ENCODE measurements at places on chromosomes 1 and 21.

DNA sequence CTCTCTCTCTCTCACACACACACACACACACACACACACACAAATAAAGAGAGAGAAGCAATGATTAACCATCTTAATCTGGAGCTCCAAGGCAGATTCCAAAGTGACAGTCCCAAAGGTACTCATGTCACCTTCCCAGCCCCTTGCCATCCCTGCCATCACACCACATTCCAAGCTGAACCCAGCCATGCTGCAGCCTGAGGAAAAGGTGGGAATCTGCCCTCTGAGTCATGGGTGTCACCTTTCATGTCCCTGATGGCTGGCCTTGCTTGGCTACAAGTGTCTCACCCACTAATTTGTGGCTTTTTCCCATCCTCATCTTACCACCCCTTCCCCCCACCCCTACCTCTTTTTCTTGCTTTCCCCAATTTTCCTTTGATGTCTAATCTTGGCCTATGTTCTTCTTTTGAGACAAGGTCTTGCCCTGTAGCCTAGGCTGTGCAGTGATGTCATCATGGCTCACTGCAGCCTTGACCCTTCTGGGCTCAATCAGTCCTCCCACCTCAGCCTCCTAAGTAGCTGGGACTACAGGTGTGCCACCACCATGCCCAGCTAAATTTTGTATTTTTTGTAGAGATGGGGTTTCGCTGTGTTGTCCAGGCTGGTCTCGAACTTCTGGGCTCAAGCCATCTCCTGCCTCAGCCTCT lies 3.2 kb downstream of the ANXA9 start:
- no peak for DNase-seq

DNA sequence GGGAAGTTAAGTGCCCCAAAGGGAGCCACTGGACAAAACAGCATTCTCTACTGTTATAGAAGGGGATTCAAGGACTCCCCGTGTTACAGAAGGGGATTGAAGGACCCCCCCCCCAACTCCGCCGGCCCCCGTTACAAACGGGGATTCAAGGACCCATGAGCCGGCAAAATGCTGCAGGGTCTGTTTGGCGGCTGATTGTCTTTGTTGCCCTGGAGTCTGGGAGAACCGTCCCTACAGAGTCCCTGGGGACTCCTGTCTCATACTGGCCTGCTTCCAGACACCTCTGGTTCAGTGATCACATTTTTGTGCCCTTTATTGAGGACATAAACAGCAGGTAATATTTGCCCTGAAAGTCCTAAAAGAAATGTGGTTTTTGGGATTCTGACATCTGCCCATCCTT lies 96.4 kb downstream of the SYF2 start:
- no peak for DNase-seq

DNA sequence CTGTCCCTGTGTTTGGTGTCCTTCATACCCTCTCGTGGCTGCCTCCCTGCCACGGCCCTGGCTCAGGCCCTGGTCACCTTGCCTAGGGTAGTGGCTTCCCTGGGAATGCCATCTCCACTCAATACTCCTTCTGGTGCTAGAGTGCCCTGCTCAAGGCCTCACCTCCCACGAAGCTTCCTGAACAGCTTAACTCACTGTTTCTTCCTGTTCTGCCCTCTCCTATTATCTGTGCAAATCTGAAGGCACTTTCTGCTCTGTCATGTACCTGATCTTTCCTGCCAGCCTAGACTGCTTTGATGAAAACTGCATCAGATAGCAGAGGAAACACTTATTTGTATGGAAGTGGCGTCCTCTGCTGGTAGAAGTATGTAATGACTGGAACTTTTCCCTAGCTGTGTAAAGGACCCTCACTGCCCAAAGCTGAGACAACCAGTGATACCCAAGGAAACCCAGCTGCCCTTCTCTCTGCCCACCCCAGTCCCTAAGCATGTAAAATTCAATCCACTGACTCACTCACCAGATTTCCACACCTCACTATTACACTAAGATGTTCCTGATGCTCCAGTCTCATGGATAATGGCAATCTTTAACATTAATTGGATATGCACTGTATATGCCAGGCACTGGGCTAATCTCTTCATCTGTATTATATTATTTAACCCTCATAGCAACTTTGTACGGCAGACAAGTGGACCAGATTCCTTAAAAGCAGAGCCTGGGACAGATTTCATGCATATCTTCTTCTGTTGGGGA lies 36.2 kb upstream of the BTG2 start:
- DNase-seq: no peak

DNA sequence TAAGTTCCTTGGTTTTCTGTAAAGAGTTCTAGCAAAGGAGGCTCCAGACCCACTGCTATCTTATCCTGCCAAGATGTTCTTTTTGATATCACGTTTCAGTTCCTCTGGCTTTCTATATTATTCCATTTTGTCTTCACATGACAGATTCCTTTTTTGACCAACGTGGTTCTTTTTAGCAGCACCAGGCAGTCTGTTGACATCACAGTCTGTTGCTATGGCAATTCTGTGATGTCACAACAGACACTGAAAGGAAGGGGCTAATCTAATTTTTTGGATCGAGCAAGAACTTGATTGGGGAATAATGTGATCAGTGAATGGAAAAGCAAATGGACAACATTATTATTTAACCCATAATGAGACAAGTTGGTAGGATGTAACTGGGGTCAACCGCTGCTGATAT lies 64.5 kb upstream of the GOLT1A start:
- DNase-seq: no peak

DNA sequence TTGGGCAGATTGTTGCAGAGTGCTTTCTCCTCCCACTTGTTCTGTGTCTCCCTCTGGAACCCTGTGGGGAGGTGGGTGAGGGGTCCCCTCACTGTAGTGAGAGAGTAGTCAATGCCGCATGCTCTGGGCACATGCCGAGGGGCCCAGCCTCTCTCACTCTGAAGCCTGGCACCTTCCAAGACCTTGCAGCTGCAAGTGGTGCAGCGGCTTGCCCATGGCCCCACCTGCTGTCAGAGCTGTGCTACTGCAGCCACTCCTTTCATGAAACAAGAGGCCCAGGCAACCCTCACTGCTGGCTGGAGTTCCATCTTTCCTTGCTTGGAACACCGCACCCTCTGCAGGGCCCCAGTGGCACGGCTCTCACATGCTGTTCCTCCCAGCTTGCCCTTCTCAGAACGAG lies 58.4 kb upstream of the COL6A1 start:
- peak; percentile 25 for DNase-seq

- no peak for DNase-seq
Observed at GRCh38 chr1:245105042-245105441, 49.7 kb upstream of the KIF26B start.

DNA sequence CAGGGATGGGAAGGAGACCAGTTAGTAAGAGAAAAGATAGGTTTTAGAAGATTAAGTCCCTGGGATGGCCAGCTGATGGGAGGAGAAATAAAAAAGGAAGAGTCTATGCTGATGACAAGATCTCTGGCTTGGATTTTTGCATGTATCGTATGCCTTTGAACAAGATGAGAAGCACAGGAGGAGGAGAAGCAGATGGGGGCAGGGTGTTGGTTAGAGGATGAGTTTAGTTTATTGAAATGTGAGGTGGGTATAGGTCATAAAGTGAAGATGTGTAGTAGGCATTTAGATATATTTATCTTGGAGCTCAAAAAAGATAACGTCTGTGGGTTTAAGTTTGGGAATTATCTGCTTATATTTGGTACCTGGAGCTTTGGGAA lies 1.4 kb downstream of the TIPRL start:
- no peak for DNase-seq

DNA sequence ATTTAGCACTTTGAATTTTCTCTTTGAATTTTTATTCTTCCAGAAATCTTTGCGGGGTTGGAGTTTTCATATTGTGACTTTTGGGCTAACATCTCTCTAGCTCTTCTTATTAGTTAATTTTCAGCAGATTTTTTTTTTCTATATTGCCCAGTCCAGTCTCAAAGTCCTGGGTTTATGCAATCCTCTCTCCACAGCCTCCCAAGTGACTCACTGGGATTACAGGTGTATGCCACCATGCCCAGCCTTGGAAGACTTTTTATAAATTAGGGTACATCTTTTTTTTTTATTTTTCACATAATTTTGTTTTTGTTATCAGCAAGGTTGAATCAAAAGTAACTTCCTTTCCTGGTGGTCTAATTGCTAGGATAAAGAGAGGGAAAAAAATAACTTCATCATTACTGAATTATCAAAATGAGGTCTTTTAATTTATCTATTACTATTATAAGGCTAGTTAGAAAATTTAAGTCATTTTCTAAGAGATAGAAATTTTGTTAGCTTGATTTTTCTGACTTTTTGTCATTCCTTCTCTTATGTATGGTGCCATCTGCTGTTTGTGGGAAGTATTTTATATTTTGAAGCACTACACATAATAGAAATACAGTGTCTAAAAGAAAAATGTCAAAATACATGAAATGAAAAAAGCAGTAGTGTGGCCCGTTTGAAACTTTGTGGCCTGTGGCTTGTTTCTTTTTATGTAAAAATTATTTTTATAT lies 273.4 kb upstream of the CACYBP start:
- DNase-seq: no peak

DNA sequence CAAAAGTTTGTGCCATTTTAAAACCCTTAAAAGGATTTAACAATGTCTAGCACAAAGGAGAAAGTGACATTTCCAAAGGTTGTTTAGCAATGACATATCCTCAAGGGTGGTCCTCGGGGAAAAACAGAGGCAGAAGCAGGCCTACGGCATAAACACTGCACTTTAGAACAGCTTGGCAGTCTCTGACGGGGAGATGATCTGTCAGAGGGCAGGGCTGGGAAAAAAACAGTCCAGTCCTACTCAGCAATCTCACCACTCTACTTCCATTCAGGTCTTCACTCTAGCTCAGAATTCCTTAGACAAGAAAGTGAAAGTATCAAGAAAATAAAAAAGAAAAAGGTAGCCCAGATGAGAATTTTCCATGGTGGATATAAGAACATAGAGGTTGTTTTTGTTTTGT lies 4.1 kb downstream of the CRYZ start:
- DNase-seq: no peak

- DNase-seq: no peak
Observed at GRCh38 chr1:41322835-41323234, 38.4 kb upstream of the FOXO6 start.

- peak; percentile 32 for DNase-seq
Observed at GRCh38 chr1:234933475-234933874, 195.2 kb downstream of the TOMM20 start.

GRCh38 chr1:11690397-11691301 lies 861 bp upstream of the DRAXIN start:
- no peak for DNase-seq

GRCh38 chr1:54378874-54379554 lies 27.2 kb downstream of the SSBP3 start:
- no peak for DNase-seq

GRCh38 chr1:53376742-53377437 lies 49.0 kb upstream of the LRP8 start:
- DNase-seq: no peak

GRCh38 chr1:178275553-178275952 lies 181.6 kb downstream of the RASAL2 start:
- DNase-seq: no peak

- DNase-seq: no peak
Observed at GRCh38 chr1:7984811-7985210, 23.3 kb downstream of the PARK7 start.

- DNase-seq: no peak
Observed at GRCh38 chr1:231385416-231385748, 36.7 kb downstream of the EGLN1 start.

DNA sequence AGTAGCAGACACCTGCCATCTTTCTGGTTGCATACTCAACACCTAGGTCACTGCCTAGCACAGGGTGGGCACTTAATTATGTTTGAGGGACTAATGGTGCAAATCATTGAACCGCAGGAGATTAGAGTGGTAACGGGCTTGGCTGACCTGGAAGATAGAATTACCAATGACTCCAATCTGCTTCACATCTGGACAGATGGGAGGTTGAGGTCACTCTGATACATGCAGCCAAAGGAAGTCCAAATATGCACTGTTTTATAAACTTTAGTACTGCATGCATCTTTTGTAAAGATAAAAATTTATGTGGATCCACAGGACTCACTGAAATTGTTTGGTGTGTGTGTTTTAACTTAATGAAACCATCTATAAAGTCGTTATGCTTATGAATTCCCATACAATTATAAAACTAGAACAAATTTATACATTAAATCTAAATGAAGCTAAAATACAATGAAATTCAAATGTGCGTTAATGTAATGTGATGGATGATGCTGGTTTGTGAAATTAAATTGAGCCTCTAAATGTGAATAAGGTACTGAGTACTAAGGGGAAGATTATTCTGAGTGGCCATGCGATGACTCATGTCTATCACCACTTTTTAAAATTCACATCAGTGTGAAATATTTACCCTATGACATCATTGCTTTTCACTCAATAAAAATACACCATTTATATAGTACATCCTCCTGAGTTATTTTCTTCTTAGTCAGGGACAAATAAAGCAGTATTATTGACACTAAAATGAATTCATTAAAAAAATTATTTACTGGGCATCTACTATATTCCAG lies 224.7 kb upstream of the FAM78B start:
- no peak for DNase-seq

- no peak for DNase-seq
Observed at GRCh38 chr1:59350521-59350920, 53.6 kb downstream of the FGGY start.

DNA sequence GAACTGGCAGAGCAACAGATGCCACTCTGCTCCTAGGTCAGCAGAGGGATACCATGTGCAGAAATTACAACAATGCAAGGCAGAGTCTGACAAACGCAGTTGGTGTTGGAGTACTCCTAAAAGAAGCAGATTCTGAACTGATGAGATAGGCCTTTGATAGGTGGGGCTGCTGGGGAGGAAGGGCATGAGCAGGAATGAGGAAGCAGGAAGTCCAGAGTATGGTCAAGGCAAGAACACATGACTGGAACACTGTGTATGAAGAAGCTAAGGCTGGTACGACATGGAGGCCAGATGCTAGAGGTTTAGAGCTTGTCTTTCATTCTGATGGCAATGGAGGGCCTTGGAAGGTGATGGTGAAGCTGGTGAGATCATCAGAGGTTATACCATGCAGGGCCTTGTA lies 11.5 kb upstream of the THRAP3 start:
- no peak for DNase-seq

DNA sequence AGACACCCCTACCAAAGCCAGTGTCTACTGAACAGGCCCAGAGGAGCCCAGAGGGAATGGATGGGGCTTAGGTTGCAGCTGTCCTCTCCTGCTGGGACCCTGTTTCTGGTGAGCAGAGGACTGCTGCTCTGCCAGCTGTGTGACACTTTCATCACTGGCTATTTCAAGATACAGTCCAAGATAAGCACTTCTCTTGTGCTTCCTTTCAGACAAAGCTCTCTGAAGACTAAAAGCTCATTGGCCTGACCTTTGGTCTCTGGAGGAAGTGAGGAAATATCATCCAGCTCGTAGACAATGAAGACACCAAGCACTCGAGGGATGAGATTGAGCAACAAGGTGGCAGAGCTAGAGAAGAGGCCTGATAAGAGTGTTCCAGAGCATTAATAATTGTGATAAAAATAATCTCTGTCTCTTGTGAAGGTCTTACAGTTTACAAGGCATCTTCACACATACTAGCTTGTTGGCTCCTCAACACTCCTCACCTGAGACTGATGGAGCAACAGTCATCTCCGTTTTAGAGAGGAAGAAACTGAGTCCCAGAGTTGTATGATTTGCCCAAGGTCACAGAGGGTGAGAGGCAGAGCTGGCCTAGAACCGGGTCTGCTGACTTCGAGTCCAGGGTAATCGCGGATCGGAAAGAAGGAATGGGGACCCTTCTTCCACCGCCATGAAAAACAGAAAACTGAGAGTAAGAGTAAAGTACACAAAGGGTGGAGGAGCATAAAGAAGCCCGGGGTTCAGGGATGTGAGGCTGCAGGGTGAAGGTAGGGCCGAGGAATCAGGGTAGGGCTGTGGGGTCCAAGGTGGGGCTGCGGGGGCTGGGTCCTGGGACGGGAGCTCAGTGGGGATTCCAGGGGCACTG lies 666 bp downstream of the PAFAH2 start:
- DNase-seq: no peak
